H4 (cell line): ENCODE measurements at places on chromosomes 7 and 10.

GRCh38 chr7:45068236-45069023 is 20.3 kb downstream of the NACAD start:
- no peak for DNase-seq

- DNase-seq = no peak
Observed at GRCh38 chr7:118052336-118052735, 131.6 kb upstream of the LSM8 start.

DNA sequence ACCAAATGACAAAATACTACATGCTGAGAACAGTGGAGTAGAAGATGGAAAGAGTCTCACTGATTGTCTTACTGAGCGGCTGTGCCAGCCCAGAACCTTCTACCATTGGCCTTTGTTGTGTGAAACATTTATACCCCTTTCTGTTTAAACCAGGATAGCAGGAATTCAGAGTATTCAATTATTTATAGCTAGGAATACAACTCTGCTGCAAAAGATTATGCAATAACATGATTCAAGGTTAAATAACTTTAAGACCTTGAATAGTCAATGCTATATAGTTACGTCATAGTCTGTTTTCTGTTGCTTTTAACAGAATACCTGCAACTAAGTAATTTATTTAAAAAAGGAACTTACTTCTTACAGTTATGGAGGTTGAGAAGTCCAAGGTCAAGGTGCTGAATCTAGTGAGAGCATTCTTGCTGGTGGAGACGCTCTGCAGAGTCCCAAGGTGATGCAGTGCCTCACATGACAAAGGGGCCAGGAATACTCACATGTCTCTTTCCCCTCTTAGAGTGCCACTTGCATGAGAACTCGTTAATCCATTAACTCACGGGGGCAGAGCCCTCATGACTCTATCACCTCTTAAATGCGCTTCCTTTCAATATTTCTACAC is 371.8 kb downstream of the MDFIC start:
- DNase-seq = no peak

DNA sequence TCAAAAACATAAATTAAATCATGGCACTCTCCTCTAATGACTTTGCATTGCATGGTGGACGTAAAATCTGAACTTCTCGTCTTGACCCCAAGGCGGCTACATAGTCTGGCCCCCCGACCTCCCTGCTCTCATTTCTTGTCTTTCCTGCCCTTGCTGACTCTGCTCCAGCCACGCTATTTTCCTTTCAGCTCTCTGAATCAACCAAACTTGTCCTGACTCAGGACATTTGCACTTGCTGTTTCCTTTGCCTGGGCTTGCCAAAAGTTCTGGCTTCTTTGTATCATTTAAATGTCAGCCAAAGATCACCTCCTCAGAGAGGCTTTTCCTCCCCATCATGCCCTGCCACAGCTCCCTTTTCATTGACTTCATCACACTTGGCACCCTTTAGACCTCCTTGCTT is 107.7 kb upstream of the NFE2L3 start:
- no peak for DNase-seq

DNA sequence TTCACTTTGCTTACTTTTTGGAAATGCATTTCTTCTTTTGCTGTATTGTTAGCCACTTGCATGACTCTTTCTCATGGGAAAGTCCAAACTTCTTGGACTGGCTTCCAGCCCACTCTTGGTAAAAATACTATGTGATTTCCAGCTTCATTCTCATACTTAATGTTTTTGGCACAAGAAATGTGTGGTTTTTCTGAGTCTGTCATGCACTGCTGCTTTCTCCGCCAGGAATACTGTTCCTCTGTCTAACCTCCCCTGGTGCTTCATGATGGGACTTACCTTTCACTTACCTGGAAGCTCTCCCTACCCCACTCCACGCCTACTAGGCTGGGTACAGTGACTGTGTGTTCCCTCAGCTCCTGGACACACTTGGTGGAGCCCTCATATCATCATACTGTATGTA is 18.7 kb downstream of the MGAM2 start:
- no peak for DNase-seq

GRCh38 chr7:65457705-65458104 is 84.0 kb downstream of the ZNF92 start:
- no peak for DNase-seq

- no peak for DNase-seq
Observed at GRCh38 chr10:30059209-30060107, at the start of gene JCAD. Gene JCAD, minus strand, starts transcription at chr10:30059586. Its CDS starts 11,774 bp downstream, at chr10:30047812.

DNA sequence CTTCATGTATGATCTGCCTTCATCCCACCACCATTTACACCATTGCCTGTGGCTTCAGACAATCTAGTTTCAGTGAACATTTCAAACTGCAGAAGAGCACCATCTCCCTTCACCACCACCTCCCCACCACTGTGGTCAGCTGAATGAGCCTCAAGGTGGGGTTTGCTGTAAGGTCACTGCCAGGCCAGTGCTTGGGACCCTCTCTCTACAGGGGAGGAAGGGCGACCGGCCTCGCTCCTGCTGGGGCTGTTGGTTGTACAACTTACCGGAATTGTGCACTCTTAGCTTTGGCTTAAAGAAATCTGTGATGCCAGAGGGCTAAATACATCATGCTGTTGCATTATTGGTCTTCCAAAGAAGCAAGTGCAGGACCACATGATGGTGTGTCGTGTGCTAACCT is 26.6 kb downstream of the PFKP start:
- DNase-seq = no peak

DNA sequence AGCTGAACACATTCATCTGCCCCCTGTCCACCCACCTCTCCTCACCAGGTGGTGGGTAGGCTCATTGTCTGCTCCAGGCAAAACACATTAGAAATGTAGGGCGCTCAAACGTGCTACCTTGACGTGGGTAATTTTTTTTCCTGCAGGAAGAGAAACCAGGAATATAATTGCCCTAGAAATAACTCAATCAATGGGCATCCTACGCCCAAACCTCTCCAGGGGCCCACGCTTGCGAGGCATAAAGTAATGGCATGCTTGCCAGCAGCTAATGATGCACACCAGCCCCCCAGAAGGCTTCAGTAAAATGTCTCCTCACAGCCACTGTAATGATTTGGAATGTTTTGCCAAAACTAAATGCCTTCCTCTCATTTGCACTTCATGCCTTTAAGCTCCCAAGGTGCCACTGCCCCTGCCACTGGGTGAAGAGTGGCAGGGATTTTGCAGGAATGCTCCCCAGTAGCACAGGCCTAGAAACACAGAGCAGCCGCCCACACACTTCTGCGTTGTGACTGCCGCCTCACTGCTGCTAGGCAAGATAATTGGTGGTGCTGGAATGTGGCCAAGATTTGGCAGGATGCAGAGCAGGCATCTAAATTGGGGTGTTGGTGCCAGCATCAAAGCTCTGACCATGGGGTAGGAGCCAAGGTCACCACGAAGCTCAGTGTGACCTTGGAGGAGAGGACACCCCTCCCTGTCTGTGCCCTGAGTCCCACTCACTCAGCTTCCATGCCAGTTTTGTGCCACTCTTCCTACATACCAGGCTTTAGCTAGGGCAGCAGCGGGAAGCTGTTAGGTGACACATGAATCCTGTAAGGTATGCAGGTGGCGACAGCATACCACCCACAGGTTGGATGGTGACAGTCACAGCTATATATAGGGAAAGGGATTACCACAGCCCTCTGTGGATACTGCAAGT is 48.7 kb upstream of the PPP1R3C start:
- DNase-seq = peak; percentile 21

DNA sequence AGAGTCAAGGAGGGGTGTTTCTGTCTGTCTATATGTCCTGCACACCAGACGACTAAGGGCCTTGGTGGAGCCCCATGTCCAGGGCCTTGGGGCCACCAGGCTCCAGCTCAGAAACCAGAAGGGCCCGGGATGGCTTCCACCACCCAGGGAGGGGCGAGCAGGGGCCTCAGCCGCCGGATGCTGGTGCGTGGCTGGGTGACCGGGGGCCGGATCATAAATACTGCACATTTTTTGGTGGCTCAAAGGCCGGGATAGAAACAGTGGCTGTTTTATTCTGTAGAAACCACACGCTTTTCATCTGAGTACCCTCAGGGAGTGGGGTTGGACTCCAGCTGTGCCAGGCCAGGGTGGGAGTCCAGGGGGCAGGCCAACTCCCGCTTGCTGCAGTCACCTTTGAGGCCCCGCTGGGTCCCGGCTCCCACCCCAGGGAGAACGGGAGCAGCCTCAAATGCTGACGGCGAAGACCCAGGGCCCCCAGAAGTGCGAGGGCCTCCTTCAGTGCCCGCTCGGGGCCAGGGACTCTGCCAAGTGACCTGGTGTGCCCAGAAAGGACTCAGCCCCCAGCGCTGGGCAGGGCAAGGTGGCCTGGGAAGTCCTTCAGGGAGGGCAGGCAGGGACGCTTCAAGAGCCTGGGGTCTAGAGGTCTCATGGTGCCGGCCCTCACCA is 28.2 kb downstream of the PDGFA start:
- DNase-seq = no peak

GRCh38 chr10:133307776-133308420 is 774 bp downstream of the TUBGCP2 start:
- peak; percentile 68 for DNase-seq

DNA sequence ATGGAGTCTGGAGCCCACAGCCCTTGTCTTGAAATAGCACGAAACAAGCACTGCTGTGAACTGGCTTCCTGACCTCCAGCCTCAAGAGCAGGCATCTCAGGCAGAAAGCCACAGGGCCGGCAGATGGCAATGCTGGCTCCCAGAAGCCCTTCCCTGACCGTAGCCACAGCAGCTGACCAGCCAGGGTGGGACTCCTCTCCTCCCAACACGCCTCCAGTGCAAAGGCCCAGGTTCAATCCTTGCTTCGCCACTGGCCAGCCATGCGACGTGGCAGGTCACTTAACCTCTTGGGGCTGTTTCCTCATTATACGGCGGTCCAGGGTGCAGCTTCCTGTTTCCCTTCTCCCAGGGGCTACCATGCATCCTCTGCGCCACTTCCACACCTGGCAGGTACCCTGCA is 12.8 kb downstream of the PRKAG2 start:
- no peak for DNase-seq

DNA sequence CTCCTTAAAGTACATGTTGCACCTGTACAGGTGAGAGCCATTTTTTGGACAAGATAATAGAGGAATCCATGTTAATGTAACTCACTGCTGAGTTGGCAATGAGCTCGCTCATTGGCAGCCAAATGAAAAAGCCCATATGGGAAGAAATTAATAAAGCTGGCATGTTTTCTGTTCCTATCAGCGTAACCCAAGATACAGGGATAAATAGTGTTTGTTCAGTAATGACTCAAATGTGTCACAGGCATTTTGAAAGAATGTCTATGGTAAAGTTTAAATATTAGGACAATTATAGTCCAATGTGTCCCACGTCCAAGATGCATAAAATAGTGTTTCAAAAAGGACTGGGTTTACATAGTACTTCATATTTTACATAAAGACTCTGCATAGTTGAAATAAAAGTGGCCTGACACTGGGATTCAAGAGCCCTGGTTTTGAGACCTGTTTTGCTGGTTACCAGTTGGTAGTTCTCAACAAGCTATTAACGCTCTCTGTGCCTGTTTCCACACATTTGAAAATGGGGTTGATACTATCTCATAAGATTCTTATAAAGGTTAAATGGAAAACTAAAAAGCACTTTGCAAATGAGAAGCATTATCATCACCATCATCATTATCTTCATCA is 49.1 kb downstream of the MTURN start:
- DNase-seq = no peak

DNA sequence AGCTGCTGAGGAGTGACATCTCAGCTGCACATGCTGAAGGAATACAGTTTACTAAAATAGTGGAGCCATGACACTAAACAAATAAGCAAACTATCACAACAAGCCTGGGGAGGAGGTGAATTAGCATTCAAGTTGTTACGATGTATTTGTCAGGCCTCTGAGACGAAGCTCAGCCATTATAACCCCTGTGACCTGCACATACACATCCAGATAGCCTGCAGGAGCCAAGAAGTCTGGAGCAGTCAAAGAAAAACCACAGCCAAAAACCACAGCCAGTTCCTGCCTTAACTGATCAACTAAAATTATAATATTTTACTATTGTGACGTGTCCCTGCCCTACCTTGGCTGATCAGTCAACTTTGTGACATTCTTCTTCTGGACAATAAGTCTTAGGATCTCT is 68.6 kb downstream of the NSUN6 start:
- DNase-seq = peak; percentile 26

DNA sequence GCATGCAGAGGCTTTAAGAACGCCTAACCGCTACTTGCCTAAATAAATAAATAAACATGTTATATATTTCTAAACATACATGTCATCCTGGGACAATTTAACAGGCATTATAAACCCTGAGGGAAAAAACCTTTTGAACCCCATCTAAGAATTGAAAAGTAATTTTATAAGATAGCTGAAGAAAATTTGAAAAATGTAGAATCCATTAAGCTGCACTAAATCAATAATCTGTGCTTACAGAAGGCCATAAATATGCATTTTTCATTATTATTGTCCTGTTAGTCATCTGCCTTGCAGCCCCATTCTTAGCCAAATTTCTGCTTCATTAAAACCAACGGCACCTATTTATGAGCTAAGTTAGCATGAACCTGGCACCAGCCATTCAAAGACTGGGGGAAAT is 24.2 kb downstream of the LYZL1 start:
- DNase-seq = no peak

DNA sequence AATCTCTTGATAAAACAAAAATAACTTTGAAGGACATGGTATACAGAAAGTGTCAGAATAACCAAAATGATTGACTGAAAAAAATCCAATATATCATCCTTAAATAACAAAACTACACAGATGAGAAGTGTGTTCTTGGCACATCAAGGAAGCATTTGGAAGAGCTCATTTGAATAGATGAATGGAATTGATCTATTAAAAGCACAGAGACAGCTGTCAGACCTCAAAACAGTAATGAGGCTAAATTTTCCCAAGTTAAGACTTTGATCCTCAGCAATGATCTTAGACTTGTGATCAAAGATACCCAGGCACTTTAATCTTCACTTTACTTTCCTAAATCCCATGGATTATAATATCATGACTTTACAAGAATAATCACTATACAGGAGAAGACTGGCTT is 395.4 kb upstream of the NFE2L3 start:
- DNase-seq = no peak

- DNase-seq = no peak
Observed at GRCh38 chr10:84837877-84838276, 509.5 kb downstream of the CCSER2 start.

DNA sequence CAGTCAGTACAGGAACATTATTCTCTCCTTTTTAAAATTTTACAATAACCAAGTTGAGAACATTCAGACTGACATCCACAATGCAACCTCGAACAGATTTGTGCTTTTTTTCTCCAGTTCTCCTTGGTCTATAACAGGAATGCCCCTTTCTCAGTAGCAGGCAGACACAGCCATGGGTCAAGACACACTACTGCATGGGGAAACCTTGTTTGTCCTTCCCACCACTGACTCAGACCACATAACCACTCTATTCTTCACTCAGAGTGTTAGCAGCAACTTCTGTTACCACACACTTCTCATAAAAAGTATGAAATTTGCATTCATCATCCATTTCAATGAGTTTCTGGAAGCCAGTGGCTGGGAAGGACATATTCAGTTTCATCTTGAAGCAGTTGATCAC is 421.7 kb downstream of the ADRA2A start:
- DNase-seq = no peak

- no peak for DNase-seq
Observed at GRCh38 chr7:98346515-98347069, 54.3 kb downstream of the BAIAP2L1 start.

GRCh38 chr10:127100983-127101615 is 95.3 kb downstream of the INSYN2A start:
- no peak for DNase-seq

GRCh38 chr7:94251-94801 is 98.0 kb upstream of the FAM20C start:
- DNase-seq = no peak
